ENCODE measurements at places on chromosomes 11 and 22. TPM values are rescaled to one million over a fixed set of nuclear protein-coding genes. Genes with fewer than 3 reads are reported as not detected.

RCN1 gene
- 147 TPM for total RNA-seq

GRM5 gene
- total RNA-seq: not detected

DNA sequence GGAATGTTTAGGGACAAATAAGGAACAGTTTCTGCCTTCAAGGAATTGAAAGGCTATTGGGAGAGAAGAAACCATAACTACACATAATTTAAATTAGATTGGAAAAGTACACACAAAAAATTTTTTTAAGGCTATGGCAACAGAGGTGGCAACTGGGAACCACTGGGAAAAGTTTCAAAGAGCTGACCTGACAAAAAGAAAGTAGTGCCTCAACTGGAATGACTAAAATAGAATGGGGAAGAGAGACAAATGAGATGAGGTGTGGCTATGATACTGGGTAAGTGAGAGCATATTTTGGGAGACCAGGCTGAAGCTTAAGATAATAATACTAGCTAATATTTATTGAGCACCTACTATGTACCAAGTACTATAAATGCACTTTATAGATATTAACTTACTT lies 2.9 kb upstream of the AKIP1 start:
- DNase-seq: no peak

DNA sequence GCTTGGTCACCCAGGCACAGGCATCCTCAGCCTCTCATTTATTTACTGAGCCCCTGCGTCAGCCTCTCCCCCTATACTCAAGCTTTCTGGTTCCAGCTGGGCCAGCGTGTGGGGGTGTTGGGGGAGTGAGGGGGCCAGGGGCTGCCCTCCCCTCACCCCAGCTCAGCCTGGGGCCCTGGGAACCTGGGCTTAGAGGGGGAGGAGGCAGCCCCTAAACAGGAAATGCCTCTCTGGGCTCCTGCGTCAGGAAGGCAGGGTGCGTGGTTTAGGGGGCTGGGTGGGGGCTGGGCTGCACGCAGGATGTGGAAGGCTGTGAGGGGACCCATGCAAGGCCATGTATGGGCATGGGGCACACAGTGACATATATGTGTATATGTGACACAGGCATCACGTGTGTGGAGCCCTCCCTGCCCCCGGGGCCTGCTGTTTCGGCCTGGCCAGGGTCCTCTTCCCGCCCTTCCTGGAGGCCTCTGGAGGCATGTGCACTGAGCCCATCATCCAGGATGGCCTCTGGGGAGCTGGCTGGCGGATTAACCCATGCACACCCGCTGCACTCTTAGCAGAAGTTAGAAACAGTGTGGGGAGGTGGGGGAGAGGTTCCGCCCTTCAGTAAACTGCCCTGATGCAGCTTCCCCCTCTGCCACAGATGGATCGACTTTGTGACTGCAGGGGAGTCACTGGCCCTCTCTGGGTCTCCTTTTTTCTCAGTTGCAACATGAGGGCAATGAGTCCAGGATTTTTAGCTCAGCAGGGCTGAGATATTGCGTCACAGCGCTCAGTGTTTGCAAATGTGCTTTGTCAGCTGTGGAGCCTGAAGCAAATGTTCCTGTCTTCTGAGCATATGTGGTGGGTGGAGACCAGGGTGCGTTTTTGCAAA lies 1.1 kb upstream of the CD248 start:
- DNase-seq: no peak

DNA sequence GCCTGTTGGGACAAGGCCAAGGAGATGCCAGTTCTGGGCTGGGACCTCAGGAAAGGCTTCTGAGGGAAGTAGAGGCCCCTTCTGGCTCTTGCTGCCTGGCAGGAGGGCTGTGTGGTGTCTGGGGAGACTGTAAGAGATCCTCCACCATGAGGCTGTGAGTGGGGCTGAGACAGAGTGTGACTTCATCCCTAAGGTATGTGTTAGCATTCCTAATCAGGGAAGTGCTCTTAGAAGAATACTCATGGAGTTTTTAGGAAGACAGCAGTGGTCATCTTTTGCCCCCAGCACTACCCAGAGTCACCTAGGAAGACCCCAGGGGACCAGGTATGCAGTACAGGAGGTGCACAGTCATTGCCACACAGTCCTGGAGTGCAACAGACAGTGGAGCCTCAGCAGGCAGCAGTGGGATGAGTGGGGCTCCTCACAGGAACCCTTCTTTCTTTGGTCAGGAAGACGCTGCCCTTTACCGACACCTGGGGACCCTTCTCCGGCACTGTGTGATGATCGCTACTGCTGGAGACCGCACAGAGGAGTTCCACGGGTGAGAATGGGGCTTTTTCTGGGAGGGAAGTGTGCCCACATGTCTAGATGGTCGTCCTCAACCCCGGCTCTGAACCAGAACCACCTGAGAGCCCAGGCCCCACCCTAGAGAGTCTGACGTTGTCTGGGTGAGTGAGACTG lies 2.8 kb downstream of the RIC8A start:
- DNase-seq: peak; percentile 69

Data from Daoy (cell line).